Activated naive CD4-positive, alpha-beta T cell treated with anti-CD3 and anti-CD28 coated beads, Interleukin-2, amount 50 U/mL, for 16 hours (primary cell): ENCODE measurements at places on chromosomes 7 and 10.
A peak's percentile ranks its signal among the peaks of the same experiment; 100 is the strongest.

DNA sequence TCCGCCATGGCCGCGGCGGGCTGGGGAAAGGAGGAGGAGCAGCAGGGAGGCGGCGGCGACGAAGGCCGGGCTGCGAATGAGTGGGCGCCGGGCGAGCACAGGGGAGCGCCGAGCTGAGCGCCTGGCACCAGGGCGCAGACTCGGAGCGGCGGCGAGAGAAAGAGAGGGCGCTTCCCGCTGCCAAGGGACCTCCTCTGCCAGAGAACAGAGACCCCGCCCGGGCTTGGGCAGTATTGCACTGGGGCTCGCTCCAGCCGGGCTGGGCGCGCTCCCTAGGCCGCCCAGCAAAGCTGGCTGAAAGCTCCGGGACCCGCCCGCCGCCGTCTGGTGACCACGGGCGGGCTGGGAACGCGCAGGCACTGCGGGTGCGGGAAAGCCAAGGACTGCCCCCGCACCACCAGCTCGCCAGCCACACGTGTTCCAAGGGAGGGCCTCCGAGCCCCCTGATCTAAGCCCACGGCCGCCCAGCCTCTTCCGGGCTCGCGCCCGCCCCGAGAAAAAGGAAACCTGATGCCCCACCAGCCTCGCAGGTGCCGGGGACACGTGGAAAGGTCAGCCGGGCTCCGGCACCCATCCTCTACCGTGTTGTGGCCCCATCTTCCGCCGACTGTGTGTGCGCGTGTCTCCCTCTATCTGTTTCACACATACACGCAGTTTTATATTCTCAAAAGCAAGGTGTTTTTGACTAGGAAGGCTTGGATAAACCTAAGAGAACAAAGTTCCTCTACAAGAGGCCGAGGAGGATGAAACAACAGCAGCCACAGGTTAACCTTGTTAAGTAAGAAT is at the start of gene CCDC6:
Gene CCDC6, minus strand, starts transcription at position 140 of the 786 bp plus-strand sequence. Its CDS starts 132 bp downstream, at position 8.
- peak; percentile 95 for DNase-seq

DNA sequence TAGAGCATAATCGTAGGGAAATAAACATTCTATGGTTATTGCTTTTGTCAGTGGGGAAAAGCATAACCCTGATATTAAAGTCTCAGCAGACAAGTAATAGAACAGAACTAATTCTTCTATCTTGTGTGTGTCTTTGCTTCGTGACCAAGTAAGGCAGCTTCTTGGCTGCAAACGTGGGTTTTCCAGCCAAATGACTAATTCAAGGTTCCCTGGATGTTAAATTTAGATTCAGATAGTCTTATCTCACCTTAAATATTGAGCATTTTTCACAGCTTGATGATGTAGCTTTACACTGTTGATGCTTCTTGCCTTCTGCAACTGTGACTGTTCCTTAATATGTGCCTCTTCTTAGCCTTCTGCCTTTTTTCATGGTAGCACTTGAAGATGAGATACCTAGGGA is 113.0 kb downstream of the EXOC4 start:
- DNase-seq, result no peak

GRCh38 chr7:120467676-120468075 is 194.7 kb downstream of the KCND2 start:
- no peak for DNase-seq

DNA sequence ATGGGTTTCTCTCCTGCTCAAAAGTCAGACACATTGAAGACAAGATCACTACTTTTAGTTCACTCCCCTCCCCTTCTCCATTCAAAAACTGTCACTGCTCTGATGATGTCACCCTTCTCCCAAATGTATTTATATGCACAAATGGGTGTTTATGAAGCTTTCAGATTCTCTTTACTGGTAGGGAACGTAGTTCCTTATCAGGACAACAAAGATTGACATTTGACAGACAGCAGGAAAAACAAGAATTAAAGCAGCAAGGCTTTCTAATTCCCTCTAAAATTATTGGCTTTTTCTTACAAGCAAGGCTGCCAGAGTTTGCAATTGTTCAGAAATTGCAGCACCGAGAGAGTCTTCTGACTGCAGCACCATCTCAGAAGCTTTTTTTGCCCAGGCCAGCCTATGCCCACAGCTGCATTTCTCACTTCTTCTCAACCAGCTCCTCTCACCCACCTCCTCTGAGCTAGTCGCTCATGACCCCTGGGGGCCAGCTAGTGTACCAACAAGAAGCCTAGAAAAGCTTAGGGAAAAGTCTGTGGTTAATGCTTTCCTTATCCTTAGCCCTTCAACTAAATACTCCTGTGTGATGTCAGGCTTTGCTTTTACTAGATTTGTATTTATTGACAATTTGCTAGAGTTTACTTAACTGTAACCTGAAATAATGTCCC is 265.1 kb downstream of the HTR7 start:
- no peak for DNase-seq

GRCh38 chr10:36679554-36679953 is 445.8 kb upstream of the ANKRD30A start:
- no peak for DNase-seq

- DNase-seq, result no peak
Observed at GRCh38 chr7:142811154-142811737, 40.5 kb downstream of the PRSS2 start.

DNA sequence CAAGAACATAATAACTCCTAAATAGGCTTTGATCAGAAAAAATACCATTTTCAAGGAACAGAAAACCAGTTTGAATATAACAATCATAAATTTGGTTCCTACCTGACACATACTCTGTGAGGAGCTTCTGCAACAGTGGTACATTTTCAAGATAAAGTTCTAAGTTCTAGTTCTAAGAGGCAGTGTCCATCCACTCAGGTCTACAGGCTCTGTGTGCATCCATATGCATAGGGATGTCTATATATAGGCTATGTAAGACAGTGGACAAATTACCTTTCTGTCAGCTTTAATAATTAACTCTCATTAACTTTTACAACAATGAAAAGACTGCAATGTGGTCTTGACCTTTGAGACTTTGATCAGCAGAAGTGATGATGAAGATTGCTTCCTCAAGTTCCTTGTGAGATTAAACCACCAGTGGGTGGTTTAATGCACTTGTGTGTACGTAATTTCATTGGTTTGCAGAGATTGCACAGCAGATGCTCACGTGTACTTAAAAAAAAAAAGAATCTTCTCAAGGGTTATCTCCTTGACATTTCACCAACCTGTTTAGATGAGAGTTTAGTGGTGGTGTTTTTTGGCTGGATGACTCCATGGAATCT is at the start of gene SLC26A3:
Gene SLC26A3, minus strand, starts transcription at position 215 of the 602 bp plus-strand sequence. CDS start 8,714 bp downstream, outside the sequence.
- DNase-seq, result no peak

GRCh38 chr7:83096065-83096580 is 66.6 kb downstream of the PCLO start:
- DNase-seq, result no peak

DNA sequence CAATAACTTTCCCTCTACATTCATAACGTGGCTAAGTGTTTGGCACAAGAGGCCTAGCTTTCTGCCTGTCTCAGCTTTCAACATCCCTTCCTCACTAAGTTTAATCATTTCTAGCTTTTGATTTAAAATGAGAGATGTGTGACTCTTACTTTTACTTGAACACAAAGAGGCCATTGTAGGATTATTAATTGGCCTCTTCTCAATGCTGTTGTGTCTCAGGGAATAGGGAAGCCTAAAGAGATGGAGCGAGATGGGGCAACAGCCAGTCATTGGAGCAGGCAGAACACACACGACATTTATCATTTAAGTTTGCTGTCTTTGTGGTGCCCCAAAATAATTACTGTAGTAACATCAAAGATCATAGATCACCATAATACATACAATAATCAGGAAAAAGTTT is 167.1 kb upstream of the TRIM24 start:
- no peak for DNase-seq

GRCh38 chr7:4849390-4849789 is 12.4 kb downstream of the PAPOLB start:
- DNase-seq, result no peak

- no peak for DNase-seq
Observed at GRCh38 chr7:106317971-106318370, 33.2 kb upstream of the NAMPT start.

GRCh38 chr10:95848841-95849240 is 58.9 kb upstream of the CC2D2B start:
- no peak for DNase-seq

GRCh38 chr10:44569193-44570091 is 184.5 kb upstream of the CXCL12 start:
- no peak for DNase-seq

DNA sequence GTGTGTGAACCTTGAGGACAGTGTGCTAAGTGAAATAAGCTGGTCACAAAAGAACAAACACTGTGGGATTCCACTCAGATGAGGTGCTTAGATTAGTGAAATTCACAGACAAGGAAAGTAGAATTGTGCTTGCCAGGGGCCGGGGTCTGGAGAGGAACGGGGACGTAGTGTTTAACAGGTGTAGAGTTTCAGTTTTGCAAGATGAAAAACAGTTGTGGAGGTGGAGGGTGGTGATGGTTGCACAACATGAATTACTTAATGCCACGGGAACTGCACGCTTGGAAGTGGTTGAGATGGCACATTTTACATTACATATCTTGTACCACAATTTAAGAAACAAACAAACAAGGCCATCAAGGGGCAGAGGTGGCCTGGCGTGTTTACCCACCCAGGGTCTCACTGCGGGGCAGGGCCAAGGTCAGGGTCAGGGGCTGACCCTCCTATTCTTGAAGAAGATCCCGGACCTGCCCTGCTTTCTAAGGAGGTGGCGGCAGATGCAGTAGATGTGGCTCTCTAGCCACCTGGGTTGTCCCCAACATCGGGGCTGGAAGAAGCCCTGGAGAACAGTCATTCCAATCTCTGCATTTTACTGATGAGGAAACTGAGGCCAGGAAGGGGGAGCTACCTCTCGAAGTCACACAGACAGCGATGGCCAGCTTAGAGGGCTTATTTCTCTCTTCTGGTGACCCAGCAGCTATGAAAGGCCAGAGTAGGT is 91.5 kb upstream of the LRRC4 start:
- no peak for DNase-seq

DNA sequence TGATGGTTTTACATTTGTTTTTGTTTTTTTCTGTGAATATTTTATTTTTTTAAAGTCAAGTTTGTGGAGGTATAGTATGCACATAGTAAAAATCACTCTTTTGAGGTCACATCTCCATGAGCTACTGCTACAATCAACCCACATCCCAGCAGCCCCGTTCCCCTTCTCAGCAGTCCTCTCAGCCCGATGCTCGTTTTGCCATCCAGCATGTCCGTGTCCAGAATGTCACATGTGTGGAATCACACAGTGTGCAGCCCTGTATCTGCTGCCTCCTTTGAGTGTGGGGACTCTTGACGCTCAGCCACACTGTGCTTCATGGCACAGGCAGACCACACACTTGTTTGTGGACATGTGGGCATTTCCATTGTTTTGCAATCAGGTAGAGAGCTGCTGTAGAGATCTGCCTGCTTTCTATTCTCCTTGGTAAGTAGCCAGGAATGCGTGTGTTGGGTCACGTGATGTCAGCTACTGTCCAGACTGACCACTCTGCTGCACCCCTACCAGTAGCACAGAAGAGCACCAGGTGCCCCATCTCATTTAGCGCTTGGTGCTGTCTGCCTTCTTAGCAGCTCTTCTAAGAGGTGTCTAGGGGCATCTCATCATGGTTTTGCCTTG is 71.6 kb upstream of the CAMK2B start:
- DNase-seq, result no peak

DNA sequence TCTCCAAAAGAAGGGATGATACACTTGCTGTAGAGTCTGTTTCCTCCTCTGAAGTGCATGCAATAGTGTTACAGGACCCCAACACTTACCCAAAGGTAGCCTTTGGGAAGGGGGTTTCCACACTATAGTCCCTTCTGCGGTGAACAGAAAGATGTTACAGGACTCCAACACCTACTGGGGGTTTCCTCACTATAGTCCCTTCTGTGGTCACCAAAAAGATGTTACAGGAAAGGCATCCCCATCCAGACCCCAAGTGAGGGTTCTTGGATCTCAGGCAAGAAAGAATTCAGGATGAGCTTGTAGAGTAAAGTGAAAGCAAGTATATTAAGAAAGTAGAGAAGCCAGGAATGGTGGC is 69.2 kb upstream of the PIK3CG start:
- DNase-seq, result no peak

GRCh38 chr7:64599359-64599758 is 36.5 kb upstream of the ZNF680 start:
- no peak for DNase-seq

DNA sequence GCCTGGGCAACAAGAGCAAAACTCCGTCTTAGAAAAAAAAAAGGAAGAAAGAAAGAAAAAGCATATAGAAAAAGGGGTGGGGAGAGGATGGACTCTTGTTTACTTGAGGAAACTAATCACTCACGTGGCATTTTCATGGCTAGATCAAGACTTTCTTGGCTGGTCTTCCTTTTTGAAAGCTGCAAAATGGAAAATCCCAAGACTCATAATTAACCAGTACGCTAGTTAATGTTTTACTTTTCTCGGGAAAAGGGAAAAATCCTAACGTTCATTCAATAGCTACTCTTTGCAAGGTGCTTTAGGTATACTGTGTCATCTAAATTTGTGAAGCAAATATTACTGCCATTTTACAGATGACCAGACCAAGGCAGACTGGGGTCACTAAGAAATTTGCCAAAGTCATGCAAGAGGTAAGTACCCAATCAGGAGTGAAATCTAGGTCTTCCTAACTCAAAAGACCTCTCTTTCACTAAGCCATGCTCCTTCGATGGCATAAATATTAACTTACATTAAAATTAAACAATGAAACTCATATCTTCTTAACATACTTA is 24.4 kb downstream of the NAPEPLD start:
- DNase-seq, result no peak

DNA sequence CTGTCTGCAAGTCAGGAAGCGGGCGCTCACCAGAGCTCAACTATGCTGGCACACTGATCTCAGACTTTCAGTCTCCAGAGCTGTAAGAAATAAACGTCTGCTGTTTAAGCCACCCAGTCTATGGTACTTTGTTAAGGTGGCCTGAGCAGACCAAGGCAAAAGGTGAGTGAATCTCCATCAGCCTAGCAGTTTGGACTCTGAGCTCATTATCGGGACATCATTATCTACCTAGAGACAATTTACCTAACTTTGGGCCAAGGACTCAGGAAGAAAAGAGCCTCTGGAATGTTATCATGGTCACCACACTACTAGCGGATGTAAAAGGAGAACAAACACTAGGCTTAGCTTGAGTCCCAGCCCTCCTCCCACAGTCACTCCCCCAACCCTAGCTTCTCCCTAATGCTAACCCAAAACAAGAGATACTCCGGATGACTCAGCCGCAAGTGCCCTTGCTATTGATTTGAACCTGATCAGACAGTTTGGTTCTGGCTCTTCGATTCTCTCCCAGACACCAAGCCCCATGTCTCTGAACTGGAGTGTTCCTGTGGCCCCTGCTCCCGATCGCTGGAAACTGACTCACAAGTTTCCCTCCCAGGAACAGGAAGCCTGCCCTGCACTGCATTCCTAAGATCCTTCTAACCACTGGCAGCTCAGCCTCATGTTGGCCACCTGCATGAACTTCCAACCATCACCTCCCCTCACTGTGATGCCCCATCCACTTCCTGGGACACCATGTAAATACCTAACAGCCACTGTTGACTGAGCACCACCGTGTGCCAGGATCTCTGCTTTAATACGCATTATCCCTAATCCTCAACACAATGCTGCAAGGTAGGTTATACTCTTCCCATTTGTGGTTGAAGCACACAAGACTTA is 34.5 kb downstream of the CREB3L2 start:
- no peak for DNase-seq

GRCh38 chr10:61477451-61477850 is 24.3 kb upstream of the TMEM26 start:
- DNase-seq, result no peak

GRCh38 chr7:107890493-107890961 is 456 bp upstream of the DLD start:
- no peak for DNase-seq

GRCh38 chr7:7639847-7640220 is 718 bp upstream of the UMAD1 start:
- peak; percentile 61 for DNase-seq

- DNase-seq, result no peak
Observed at GRCh38 chr10:124996127-124996853, 54.4 kb downstream of the ZRANB1 start.

GRCh38 chr10:58330431-58330830 is 4.4 kb upstream of the UBE2D1 start:
- no peak for DNase-seq
